Cardiac fibroblast (primary cell): ENCODE measurements at places on chromosomes 1 and 21.

- no peak for DNase-seq
Observed at GRCh38 chr1:57204091-57204490, 219.8 kb downstream of the DAB1 start.

- no peak for DNase-seq
Observed at GRCh38 chr1:76048219-76048618, 26.3 kb upstream of the ST6GALNAC3 start.

GRCh38 chr1:228016653-228017355, 10.0 kb downstream of the WNT3A start:
- no peak for DNase-seq

DNA sequence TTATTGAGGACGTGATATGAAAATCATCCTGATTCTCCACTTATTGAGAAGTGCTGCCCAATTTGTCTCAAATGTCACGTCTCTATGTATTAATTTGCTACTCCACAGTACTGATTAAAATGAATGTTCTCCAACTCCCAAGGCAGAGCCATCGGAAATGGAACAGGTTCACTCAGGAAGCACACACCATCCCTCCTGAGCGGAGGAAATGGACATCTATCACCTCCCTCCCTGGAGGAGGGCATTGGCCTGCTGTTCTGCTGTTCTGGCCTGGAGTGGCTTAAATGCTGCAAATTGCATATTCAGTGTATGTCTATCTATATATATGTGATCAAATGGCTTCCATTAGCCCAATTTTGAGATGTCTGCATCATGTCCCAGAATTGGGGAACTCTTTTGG, 140.5 kb downstream of the CSMD2 start:
- no peak for DNase-seq

- DNase-seq = no peak
Observed at GRCh38 chr1:5200006-5200405, 545.6 kb downstream of the AJAP1 start.

GRCh38 chr1:234559152-234559901, 50.7 kb downstream of the IRF2BP2 start:
- DNase-seq = no peak

GRCh38 chr1:163706915-163707314, 385.2 kb downstream of the NUF2 start:
- no peak for DNase-seq

DNA sequence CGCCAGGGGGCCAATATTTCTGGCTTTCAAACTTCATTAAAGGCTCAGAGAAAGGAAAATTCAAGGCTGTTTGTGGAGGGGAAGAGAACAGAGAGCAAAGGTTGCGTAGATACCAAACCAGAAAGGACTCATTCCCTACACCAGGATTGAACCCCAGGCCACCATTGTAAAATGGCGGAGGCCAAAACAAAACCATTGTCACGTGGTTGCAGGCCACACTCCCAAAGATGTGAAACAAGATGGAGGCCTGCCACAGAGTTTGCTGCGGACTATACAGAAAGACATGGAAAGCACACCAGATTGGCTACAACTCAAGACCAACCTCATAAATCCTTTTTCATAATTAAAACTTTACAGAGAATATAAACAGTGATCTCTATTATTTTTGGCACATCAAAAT, 116.5 kb downstream of the KCNK1 start:
- no peak for DNase-seq

- DNase-seq = peak; percentile 46
Observed at GRCh38 chr21:34061983-34062382, 11.4 kb upstream of the MRPS6 start.

- DNase-seq = no peak
Observed at GRCh38 chr1:117106478-117106877, 15.1 kb downstream of the TRIM45 start.

GRCh38 chr1:17158961-17159360, 39.7 kb upstream of the PADI2 start:
- no peak for DNase-seq

- DNase-seq = no peak
Observed at GRCh38 chr1:28822799-28823198, 10.8 kb downstream of the OPRD1 start.

GRCh38 chr1:110237386-110238152, 27.5 kb downstream of the KCNC4 start:
- no peak for DNase-seq

DNA sequence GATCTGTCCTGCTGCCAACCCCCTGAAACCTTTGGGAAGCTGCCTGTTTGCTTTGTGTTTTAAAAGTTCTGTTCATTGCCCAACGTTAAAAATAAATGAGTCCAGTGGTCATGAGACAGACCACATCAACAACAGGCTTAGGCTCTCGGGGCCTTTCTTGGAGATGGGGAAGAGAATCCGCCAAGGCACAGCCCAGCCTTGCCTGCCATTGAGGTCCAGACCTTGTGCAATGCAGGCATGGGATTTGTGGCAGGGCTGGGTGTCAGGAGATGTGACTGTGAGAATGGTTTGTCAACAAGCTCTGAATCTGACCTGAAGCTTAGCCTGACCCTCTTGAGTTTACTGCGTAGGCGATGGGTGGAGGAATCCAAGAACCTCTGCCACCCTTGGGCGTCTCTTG, 4.2 kb downstream of the SPSB1 start:
- no peak for DNase-seq

- no peak for DNase-seq
Observed at GRCh38 chr1:1895456-1896336, 4.8 kb upstream of the GNB1 start.

DNA sequence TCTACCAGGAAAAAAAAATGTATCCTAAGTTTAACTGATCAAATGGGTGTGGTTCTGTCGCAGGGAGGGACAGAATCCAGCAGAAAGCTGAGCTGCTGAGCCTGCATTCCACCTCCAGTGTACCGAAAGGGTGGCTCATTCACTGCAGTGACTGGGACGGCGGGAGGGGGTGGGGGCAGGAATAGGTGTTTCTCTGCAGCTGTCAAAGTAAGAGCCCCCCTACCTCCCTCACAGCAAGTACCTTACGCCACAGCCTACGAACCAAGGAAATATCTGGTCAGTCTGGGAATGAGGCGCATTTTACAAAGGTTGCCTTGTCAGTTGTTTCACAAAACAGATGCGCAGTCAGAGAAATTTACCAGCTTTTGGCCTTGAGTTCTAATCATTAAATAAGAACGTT, 1.7 kb downstream of the S100B start:
- no peak for DNase-seq

GRCh38 chr1:172345077-172345476, 75.4 kb upstream of the C1orf105 start:
- DNase-seq = no peak

GRCh38 chr1:17191990-17192242, 13.0 kb upstream of the PADI1 start:
- DNase-seq = no peak

DNA sequence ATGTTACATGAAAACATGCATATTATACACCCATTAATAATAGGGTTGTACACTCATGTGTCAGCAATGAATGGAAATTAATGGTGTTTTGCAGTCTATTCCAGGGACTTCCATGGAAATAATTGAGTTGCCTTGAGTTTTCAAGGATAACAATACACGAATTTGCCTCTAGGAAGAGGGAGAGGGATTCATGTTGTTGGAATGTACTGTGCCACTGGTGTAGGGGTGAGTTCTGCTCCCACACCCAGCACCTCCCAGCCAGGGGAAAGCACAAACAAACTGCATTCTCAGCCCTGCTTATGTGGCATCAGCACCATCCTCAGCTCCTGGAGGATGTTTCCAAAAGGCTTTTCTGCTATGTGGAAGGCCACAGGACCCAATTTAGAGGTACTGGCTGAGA, 57.8 kb downstream of the BCAR3 start:
- peak; percentile 73 for DNase-seq

DNA sequence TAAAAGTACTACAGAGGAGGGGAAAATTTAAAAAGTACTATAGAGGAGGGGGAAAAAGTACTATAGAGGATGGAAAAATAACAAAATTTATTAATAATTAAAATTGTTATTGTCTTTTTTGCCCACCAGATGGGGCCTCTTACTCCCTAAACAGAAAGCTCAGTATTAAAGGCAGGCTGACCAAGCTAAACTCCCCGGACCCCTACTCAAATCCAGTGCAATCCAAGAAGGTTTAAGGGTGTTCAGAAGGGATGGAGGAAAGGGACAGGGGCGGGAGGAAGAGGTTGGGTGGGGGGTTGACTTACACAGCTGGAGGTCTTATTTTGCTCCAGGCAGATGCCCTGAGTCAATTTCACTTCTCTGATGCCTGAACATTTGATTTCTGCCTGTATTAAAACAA, 13.7 kb downstream of the CD34 start:
- DNase-seq = peak; percentile 50

GRCh38 chr1:72285074-72285425, 2.7 kb upstream of the NEGR1 start:
- no peak for DNase-seq

DNA sequence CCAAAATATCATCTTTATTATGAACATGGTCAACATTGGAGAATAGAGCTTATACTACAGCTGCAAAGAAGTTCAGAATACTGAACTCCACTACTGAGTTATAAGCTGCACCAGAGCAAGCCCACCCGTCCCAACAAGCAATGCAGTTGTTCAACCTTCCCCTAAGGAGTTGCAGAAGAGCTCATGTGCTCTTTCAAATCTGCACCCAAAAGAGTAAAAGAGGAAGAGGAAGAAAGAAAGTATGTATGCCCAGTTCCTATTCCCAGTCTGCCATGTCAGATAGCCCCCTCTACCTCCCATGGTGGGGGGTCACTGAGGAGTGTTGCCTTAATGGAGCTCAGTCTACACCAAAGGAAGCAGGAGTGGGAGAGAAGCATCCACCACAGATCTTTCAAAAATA, 6.9 kb downstream of the C1orf162 start:
- no peak for DNase-seq

DNA sequence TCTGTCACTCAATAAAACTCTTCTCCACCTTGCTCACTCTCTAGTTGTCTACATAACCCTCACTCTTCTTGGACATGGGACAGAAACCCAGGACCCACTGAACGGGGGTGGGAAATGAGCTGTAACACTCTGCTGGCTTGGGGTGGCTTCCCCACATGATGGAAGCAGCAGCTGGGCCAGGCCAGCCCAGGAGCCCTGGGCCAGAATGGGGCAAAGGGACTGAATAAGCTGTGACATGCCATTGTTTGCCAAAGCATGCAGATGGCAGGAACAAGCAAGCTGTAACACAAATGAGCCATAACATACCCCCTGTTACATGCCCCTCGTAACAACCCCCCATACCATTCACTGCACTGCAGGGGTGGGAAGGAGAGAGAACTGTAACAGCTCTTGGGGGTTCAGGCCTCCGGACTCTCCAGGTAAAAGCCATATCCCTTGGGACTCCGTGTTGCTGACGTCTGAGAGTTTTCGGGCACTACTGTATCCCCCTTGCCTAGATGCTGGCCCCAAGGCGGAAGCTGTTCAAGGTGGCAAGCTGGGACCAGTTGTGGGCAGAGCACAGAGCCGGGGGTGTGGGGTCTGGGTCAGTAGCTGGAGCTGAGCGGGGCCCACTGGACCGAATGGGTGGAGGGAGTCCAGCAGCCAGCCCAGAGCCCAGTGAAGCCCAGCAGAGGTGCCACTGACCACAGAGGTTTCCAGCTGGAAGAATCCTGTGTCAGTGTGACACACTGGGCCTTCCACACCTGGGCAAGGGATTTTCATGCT, 56.1 kb upstream of the DMRTB1 start:
- no peak for DNase-seq

DNA sequence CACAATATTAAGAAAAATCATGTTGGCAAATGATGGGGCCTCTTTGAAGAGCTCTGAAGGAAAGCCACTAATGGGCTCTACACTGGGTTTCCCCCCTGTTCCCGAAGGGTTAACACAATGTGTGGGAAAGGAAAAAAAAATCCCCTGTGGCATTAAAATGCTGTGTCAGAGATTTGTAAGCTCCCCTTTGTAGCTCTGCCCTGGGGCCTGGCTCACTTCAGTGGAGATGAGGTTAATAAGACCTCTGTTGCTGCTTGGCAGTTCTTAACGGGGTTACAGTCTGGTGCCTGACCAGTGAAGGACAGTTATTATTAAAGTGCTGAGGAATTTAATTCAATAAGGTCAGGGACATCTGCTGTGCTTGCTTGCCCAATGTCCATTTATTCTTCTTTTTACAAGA, 129.7 kb upstream of the UBE2U start:
- DNase-seq = peak; percentile 38

DNA sequence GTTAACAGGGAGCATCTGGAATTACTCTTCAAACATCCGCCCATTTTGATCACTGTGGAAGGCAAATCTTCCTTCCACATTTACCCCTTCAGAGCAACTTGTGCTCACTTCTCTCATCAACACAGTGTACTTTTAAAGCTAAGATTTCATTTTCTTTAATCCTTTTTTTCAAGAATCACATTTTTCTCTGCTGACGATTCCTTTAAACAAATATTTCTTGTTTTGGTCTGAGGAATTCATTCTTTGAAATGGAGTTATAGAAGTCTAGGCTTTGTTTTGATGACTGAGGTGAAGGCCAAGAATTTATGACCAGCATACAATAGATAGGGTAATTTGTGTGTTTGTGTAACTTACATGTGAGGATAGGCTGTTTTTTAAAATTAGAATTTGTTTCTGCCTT, 25.6 kb downstream of the LRRC42 start:
- DNase-seq = no peak

DNA sequence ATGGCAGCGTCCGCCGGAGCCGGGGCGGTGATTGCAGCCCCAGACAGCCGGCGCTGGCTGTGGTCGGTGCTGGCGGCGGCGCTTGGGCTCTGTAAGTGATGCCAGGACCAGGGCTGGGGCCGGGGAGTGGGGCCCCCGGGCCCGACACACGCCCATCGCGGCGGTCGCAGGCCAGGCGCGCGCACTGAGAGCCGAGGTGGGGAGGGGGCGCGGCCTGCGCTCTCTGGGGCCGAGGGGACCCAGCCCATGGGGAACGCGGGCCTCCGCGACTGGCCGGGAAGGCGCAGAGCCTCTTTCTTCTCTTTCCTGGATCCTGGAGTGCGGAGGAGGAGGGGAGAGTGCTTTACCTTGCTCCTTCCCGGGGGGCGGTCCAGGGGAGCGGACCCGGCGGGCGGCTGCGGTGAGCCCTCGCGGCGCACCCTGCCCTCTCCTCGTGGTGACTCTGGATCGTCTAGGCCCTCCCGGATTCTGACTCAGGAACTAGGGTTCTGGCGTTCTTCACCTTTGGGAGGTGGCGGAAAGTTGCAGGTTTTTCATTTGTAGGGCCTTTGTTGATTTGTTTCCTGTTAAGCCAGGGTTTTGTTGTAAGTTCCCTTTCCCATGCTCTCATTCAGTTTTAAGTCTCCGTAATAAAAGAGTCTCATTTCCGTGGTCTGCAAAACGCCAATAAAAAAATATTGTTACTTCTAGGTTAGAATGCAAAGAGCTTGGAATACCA, 529 bp downstream of the MPZL1 start:
- peak; percentile 42 for DNase-seq

GRCh38 chr1:180672505-180672904, 40.7 kb downstream of the XPR1 start:
- no peak for DNase-seq

DNA sequence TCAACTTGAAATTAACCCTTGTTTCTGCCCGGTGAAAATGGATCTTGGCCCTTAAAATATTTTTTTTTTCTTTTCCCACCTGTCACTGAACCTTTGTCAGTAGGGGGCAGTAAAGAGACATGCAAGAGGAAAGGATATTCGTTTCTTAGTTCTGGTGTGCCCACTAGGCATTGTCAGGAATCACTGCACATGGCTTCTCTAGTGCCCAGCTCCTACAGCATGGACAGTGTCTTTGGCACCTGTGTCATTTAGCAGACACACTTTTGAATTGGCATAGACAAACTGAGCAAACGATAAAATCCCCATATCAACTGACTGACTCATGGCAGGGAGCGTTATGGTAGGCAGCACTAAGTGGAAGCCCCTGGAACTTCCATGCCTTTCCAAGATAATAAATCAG, 1048.1 kb downstream of the BRINP3 start:
- peak; percentile 61 for DNase-seq

GRCh38 chr1:162676750-162677149, 44.5 kb downstream of the DDR2 start:
- peak; percentile 62 for DNase-seq
